AG10803 (cell line): ENCODE measurements at places on chromosomes 6 and 20.

GRCh38 chr6:83378621-83379388, 52.0 kb downstream of the ME1 start:
- DNase-seq: peak; percentile 88

DNA sequence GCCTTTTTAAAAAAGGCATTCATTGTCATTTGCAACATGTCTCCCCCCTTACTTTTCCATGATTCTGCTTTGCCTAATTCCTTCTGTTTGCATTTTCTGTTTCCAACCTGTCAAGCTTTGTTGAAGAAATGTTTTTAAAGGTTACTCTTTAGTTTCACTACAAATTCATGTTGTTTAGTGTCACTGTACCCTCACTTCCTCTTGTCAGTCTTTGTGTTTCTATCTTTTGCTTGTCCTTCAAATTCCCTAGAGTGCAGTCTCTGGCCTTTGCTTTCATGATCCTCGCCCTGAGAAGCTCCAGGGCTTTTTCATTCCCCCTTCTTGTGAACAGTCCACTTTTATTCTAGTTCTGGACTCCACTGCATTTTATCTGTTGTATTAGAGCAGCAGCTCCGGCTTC, 90.6 kb downstream of the MAP3K4 start:
- DNase-seq: no peak

GRCh38 chr6:31169123-31169857, 1.2 kb downstream of the POU5F1 start:
- DNase-seq: no peak

DNA sequence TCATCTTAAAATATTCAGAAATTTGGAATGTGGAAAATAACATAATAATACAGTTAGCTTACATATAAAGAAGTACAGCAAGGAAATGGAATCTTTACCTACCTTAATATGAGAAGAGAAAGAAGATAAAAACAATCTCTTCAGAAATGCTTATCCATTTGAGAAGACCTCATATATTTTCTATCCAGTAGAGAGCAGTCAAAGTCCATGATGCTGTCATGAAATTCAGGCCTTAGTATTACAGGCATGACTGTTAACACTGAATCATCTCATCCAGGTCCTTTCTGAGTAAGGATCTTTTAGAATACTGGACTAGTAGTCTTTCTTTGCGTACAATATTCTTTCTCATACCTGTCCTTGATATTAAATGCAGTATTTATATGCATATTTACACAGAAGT, 713.4 kb downstream of the CD109 start:
- peak; percentile 81 for DNase-seq

GRCh38 chr6:147507162-147508041, 1.1 kb upstream of the SAMD5 start:
- DNase-seq: no peak

- no peak for DNase-seq
Observed at GRCh38 chr6:89355511-89356194, 3.1 kb upstream of the UBE2J1 start.

GRCh38 chr6:160430203-160430602, 82.0 kb downstream of the SLC22A3 start:
- peak; percentile 47 for DNase-seq

- no peak for DNase-seq
Observed at GRCh38 chr6:11542863-11543262, 5.3 kb downstream of the TMEM170B start.

GRCh38 chr6:120954111-120954510, 380.2 kb downstream of the TBC1D32 start:
- no peak for DNase-seq

GRCh38 chr20:61042506-61043385, 209.3 kb upstream of the CDH4 start:
- no peak for DNase-seq

DNA sequence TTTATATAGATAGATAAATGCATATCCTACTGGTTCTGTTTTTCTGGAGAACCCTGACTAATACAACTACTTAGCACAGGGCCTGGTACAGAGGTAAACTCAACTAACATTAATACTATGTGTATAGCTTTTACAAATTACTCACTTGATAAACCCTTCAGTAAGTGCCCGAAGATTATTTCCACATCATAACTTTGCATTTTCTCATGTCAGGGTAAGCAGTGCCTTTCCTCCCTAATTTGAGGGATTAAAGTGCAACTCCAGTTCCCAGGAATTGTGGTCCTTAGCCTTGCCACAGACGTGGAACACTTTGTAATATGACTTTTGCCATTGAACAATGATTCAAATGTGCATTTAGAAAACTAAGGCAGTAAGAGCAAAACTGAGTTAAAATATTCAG, 147.5 kb upstream of the SMLR1 start:
- DNase-seq: peak; percentile 61

DNA sequence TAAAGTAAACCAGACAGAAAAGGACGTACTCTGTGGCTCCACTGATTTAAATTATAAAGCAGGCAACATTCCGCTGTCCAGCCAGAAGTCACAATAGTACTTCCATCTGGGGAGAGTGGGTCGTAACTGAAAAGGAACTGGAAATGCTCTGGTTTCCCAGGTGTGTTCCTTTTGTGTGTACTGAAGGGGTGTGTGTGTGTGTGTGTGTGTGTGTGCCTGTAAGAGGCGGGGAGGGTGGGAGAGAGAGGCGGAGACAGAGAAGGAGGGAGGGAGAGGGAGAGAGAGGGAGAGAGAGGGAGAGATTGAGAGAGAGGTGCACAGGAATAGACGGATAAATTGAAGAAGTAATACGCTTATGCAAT, 178.4 kb upstream of the ZNF184 start:
- no peak for DNase-seq

DNA sequence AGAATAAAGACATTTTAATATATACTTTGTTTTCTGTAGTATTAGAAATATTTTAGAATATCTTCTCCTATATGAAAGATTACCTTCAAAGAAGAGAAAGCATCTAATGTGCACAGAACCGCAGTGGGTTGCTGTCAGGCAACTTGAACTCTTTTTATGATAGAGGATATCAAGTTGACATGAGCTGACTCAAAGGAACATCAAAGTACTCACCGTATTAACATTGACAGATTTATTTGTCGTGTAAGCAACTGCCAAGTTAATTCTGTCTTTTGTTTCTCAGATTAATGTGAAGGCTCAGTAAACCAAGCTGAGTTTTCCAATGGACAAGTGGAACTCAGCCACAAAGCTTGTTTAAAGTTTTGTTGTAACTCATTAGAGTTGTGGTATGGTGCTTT, 2.2 kb upstream of the GINM1 start:
- DNase-seq: no peak

DNA sequence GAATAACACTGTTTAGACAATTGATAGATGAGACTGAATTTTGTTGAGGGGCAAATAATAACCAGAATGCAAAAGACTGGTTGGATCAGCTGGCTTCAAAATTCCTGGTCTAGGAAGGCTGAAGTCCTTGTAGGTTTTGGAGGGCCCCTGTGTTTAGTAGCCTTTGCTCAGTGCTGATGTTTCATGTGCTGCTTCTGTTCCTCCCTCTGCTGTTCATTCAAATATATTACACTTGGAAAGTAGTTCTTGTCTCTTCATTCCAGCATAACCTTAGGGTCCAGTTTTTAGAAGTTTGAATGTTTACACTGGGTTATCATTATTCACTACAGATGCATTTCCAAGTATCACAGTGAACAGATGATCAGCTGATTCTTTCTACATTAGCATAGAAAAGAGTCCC, 72.5 kb downstream of the FLRT3 start:
- DNase-seq: peak; percentile 57

DNA sequence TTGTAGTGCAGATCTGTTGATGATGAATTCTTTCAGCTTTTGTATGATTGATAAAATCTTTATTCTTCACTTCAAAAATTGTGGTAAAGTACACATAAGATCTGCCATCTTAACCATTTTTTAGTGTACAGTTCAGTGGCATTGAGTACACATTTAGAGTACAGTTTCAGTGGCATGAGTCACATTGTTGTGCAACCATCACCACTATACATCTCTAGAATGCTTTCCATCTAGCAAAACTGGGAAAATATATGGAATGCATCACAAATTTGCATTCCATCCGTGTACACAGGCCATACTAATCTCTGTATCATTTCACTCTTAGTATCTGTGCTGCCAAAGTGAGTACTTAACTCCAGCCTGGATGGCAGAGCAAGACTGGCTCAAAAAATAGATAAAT, 28.7 kb downstream of the SIRPD start:
- no peak for DNase-seq

- DNase-seq: no peak
Observed at GRCh38 chr20:21517566-21518277, 3.9 kb upstream of the NKX2-2 start.

GRCh38 chr20:41526327-41526726, 91.8 kb downstream of the CHD6 start:
- DNase-seq: no peak

DNA sequence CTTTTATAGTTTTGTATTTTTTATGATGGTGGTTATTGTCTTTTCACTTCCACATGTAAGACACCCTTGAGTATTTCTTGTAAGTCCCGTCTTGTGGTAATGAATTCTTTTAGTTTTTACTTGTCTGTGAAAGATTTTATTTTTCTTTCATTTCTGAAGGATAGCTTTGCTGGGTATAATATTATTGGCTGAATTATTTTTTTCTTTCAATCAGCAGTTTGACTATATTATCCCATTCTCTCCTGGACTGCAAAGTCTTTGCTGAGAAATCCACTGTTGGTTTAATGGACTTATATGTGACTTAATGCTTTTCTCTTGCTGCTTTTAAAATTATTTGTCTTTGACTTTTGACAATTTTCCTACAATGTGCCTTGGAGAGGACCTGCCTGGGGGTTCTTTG, 13.8 kb downstream of the KIF25 start:
- no peak for DNase-seq

GRCh38 chr6:16651871-16652270, 109.4 kb downstream of the ATXN1 start:
- no peak for DNase-seq
